Activated CD8-positive, alpha-beta T cell treated with anti-CD3 and anti-CD28 coated beads for 36 hours (primary cell): ENCODE measurements at places on chromosomes 5 and 9. TPM values are rescaled to one million over a fixed set of nuclear protein-coding genes. Genes with fewer than 3 reads are reported as not detected.

Gene THBS4
- 2.3 TPM for total RNA-seq

Gene ACOT12
- total RNA-seq = not detected

Gene TRIM36
- total RNA-seq = 0.72 TPM

Gene SNCB
- 0.79 TPM for total RNA-seq

Gene PCSK1
- not detected for total RNA-seq

Gene LHX3
- total RNA-seq = not detected

Gene FCN1
- total RNA-seq = not detected

DNA sequence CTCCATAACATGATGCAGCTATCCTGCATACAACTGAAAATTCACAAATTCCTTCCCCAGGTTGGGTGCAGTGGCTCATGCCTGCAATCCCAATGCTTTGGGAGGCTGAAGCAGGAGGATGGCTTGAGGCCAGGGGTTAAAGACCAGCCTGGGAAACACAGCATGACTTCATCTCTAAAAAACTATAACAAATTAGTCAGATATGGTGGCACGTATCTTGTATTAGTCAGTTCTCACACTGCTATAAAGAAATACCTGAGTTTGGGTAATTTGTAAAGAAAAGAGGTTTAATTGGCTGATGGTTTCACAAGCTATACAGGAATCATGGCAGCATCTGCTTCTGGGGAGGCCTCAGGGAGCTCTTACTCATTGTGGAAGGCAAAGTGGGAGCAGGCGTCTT lies 56.4 kb upstream of the DAPK1 start:
- H3K27me3 ChIP-seq = peaks cover 3% of the 10 kb centered on the region
- H3K4me3 ChIP-seq = no peak overlapping the region
- H3K4me1 ChIP-seq = peaks cover 3% of the 10 kb centered on the region
- no peaks in the 10 kb centered on the region for H3K36me3 ChIP-seq

DNA sequence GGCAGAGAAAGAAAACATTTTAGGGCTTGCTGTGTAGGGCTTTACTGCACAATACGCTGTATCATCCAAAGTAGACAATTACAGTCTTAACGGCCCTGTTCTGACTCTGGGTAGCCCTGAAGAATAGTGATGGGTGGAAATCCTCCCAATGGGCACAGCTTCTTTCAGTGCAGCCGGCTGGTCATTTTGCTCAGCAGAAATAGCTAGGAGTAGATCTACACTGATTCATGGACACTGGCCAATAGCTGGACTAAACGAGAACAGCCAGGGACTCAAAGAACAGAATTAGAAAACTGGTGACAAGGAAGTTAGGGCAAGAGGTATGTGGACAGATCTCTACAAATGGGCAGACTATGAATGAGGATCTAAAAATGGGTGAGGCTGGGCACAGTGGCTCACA lies 69.3 kb downstream of the IARS1 start:
- H3K27ac ChIP-seq = peak overlapping the region; percentile 26
- H3K4me3 ChIP-seq = no peak overlapping the region
- H3K4me1 ChIP-seq = no peaks in the 10 kb centered on the region
- DNase-seq = no peak
- H3K27me3 ChIP-seq = no peaks in the 10 kb centered on the region

- no peak for DNase-seq
- no peaks in the 10 kb centered on the region for H3K36me3 ChIP-seq
- peaks cover 35% of the 10 kb centered on the region for H3K4me1 ChIP-seq
- H3K27ac ChIP-seq = peak overlapping the region; percentile 8
- no peaks in the 10 kb centered on the region for H3K27me3 ChIP-seq
Observed at GRCh38 chr5:76379316-76379715, 23.8 kb upstream of the IQGAP2 start.

- H3K36me3 ChIP-seq = peaks cover 57% of the 10 kb centered on the region
- no peaks in the 10 kb centered on the region for H3K4me1 ChIP-seq
- no peaks in the 10 kb centered on the region for H3K27me3 ChIP-seq
Observed at GRCh38 chr9:104107799-104108198, 13.7 kb downstream of the SMC2 start.

- H3K4me3 ChIP-seq = no peak overlapping the region
- peaks cover 32% of the 10 kb centered on the region for H3K36me3 ChIP-seq
- DNase-seq = no peak
- peaks cover 21% of the 10 kb centered on the region for H3K4me1 ChIP-seq
Observed at GRCh38 chr9:79656169-79656568, 84.4 kb downstream of the TLE4 start.

DNA sequence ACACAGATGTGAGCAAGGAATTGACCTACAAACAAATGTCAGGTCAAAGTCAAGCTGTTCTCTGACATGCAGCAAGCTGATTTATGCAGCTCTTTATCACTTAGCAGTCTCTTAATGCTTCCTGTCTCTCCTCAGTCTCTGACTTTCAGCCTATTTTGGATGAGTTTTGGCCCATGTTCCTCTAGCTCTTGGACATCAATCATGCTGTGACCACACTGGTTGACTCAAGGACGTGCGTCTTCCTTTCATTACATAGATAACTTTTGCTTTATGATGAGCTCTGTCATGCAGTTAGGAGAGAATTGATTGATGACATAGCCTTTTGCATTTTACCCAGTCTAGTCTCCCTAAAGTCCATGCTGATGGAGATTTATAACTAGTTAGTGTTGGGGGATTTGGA lies 9.4 kb upstream of the REEP5 start:
- H3K27me3 ChIP-seq = no peaks in the 10 kb centered on the region
- DNase-seq = no peak
- H3K27ac ChIP-seq = no peak overlapping the region
- peaks cover 43% of the 10 kb centered on the region for H3K4me1 ChIP-seq
- H3K36me3 ChIP-seq = no peaks in the 10 kb centered on the region

DNA sequence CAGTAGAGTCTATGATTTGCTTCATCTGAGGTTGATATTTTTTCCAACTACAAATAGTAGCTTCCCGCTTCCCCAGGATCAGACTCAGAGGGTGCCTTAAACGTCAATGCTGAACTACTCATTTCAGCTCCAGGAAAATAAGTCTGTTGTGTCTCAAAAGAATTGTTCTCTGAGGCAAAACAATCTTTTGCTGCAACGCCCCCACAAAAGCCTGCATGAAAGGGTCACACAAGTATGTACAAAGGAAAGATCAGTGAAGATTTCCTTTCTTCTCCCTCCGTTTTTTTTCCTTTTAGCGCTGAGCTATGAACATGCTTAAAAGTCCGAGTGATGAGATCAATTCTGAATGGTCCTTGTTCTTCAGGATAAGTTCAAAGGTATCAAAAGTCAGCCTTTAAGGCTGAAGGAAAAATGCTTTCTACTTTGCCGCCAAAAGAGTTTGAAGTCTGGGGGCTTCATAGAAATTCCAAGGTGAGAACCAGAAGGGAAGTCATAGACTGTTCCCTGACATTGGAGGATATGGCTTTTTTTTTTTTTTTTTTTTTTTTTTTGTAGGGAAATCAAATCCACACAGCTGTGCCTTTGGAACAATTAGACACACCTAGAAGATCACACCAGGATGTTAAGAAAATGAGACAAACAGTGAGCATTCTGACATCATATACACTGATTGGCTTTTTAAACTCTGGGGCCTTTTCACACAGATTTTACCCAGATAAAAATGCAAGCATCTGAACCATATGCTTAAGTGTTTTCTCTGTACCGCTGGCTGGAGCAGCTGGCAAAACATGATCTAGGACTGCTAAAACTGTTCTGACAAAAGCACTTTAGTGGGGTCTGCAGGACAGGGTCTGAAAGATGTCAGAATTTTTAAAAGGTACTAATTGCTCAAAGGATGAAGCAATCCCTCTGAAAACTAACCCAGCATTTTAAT lies 329.3 kb downstream of the ENC1 start:
- DNase-seq = no peak
- H3K27me3 ChIP-seq = peaks cover 16% of the 10 kb centered on the region
- H3K36me3 ChIP-seq = no peaks in the 10 kb centered on the region
- H3K27ac ChIP-seq = no peak overlapping the region
- H3K4me3 ChIP-seq = no peak overlapping the region

- peaks cover 2% of the 10 kb centered on the region for H3K36me3 ChIP-seq
- no peak overlapping the region for H3K27ac ChIP-seq
- H3K4me1 ChIP-seq = no peaks in the 10 kb centered on the region
- H3K4me3 ChIP-seq = no peak overlapping the region
- DNase-seq = no peak
- no peaks in the 10 kb centered on the region for H3K27me3 ChIP-seq
Observed at GRCh38 chr9:77544546-77544945, 103.6 kb downstream of the GNA14 start.

DNA sequence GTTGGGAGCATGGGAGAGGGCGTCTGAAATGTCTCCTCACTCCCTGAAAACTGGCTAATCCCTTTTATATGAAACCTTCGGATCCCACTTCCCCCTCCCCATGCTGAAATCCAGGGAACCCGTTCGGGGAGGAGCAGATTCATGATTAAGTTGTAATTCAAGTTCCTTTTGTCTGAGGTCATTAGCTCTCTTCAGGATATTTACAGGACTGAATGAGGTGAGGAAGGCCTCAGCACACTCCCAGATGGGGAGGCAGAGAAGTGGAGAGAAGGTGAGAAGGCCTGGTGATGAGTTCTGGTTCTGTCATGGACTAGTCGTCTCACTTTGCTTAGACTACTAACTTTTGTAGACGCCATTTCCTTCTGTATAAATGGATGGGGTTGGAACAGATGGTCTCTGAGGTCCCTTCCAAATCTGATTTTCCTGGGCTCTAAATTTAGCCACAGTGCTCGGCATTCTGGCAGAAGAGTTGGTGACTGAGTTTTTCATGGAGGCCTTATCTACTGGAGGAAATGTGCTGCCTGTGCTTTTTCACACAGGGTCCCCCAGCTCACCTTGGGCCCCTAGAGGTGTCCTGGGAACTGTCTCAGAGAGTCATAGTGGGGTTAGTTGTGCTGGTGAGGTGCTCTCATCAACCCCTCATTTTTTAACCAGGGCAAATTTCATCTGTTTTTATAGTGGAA lies 62.3 kb downstream of the PRDM6 start:
- H3K4me3 ChIP-seq = no peak overlapping the region
- H3K27ac ChIP-seq = no peak overlapping the region
- H3K27me3 ChIP-seq = peaks cover 2% of the 10 kb centered on the region
- no peaks in the 10 kb centered on the region for H3K36me3 ChIP-seq
- H3K4me1 ChIP-seq = no peaks in the 10 kb centered on the region

GRCh38 chr9:100595391-100596199 lies 17.7 kb downstream of the CAVIN4 start:
- H3K36me3 ChIP-seq = no peaks in the 10 kb centered on the region
- H3K4me1 ChIP-seq = peaks cover 14% of the 10 kb centered on the region
- H3K27ac ChIP-seq = no peak overlapping the region
- no peaks in the 10 kb centered on the region for H3K27me3 ChIP-seq
- peak; percentile 19 for DNase-seq
- H3K4me3 ChIP-seq = no peak overlapping the region

- no peak overlapping the region for H3K27ac ChIP-seq
- H3K4me3 ChIP-seq = no peak overlapping the region
- DNase-seq = no peak
- no peaks in the 10 kb centered on the region for H3K4me1 ChIP-seq
- no peaks in the 10 kb centered on the region for H3K27me3 ChIP-seq
Observed at GRCh38 chr5:43227655-43228054, 35.6 kb downstream of the NIM1K start.

- DNase-seq = peak; percentile 63
- H3K36me3 ChIP-seq = no peaks in the 10 kb centered on the region
- H3K4me1 ChIP-seq = no peaks in the 10 kb centered on the region
- H3K4me3 ChIP-seq = no peak overlapping the region
- H3K27ac ChIP-seq = no peak overlapping the region
- peaks cover 16% of the 10 kb centered on the region for H3K27me3 ChIP-seq
Observed at GRCh38 chr9:35406183-35406959, 83.5 kb upstream of the RUSC2 start.

DNA sequence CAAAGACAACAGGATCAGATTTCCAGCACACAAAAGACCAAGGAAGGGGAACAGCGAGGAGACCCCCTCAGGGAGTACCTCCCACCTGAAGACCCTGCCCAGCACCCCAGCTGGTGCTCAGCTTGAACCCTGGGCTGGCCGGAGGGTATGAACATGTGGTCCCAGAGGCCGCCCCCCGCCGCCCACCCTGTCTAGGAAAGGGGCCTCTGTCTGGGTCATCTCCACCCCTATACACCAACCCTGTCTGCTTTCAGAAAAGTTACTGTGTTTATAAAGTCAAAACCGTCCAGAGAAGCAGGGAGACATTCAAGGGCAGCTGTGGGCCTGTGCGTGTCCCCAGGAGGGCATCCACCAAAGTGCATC lies 72.2 kb downstream of the ADAMTS2 start:
- H3K36me3 ChIP-seq = no peaks in the 10 kb centered on the region
- DNase-seq = no peak
- no peaks in the 10 kb centered on the region for H3K27me3 ChIP-seq
- H3K4me1 ChIP-seq = no peaks in the 10 kb centered on the region
- H3K27ac ChIP-seq = no peak overlapping the region

- no peaks in the 10 kb centered on the region for H3K4me1 ChIP-seq
- H3K36me3 ChIP-seq = peaks cover 50% of the 10 kb centered on the region
Observed at GRCh38 chr5:61082516-61083280, 79.6 kb downstream of the SMIM15 start.

GRCh38 chr5:96940586-96940985 lies 4.7 kb downstream of the LNPEP start:
- H3K27ac ChIP-seq = peak overlapping the region; percentile 73
- DNase-seq = no peak
- H3K36me3 ChIP-seq = peaks cover 38% of the 10 kb centered on the region
- H3K27me3 ChIP-seq = no peaks in the 10 kb centered on the region
- peaks cover 64% of the 10 kb centered on the region for H3K4me1 ChIP-seq

- no peaks in the 10 kb centered on the region for H3K36me3 ChIP-seq
- peaks cover 2% of the 10 kb centered on the region for H3K27me3 ChIP-seq
Observed at GRCh38 chr5:179185941-179186411, 125.8 kb downstream of the ZNF354C start.

DNA sequence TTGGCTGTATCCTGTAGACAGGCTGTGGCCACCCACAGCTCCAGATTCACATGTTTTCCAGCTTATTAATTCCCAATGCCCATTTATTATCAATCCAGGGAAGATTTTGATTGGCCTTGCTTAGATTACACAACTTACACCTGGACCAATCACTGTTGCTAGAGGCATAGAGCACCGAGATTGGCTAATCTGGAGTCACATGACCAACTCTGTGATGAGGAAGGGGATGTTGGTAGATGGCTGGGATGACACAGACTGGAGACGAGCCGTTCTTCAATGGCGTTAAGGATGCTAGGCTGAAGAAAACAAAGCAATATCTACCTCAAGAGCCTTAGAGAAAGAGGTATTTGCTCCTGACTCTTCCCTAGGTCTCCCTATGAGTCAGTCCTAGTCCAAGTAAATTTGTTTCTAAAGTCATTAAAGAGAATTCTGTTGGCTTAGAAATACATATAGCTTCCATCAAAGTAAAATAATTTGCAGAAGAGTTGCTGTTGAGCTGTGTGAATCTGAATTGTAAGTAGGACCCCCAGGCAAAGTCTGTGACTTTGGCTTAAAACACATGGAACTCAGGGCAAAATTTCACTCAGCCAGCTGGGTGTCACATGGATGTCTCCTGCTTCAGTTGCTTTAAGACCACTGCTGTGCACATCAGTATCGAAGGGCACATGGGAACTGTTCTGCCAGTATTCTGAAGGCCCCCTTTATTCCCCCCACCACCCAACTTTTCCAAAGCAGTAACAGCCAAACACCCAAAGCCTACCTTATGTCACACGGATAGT lies 326.4 kb upstream of the KLF4 start:
- no peak overlapping the region for H3K27ac ChIP-seq
- no peaks in the 10 kb centered on the region for H3K36me3 ChIP-seq

GRCh38 chr5:60810438-60811085 lies 33.5 kb downstream of the ELOVL7 start:
- no peak overlapping the region for H3K4me3 ChIP-seq
- H3K4me1 ChIP-seq = no peaks in the 10 kb centered on the region
- DNase-seq = no peak
- peaks cover 2% of the 10 kb centered on the region for H3K27me3 ChIP-seq
- no peak overlapping the region for H3K27ac ChIP-seq

- H3K36me3 ChIP-seq = no peaks in the 10 kb centered on the region
- H3K27ac ChIP-seq = no peak overlapping the region
- peaks cover 2% of the 10 kb centered on the region for H3K27me3 ChIP-seq
- no peaks in the 10 kb centered on the region for H3K4me1 ChIP-seq
Observed at GRCh38 chr5:168314735-168315411, 23.4 kb downstream of the WWC1 start.
